ENCODE measurements at places on chromosomes 11 and 22. TPM values are rescaled to one million over a fixed set of nuclear protein-coding genes. Genes with fewer than 3 reads are reported as not detected.
A peak's percentile ranks its signal among the peaks of the same experiment; 100 is the strongest.

DNA sequence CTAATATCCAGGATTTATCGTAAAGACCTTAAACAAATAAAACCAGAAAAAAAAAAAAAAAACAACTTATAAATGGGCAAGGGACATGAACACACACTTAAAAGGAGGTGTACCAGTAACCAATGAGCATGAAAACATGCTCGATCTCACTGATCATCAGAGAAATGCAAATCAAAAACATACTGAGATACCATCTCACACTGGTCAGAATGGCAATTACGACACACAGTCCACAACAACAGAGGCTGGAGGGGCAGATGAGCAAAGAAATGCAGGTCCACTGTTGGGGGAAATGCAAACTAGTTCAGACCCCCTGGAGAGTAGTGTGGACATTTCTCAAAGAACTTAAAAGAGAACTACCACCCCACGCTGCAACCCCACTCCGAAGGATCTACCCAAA, 13.2 kb downstream of the RGL4 start:
- no peak for DNase-seq

GRCh38 chr11:898540-899190, 11.9 kb downstream of the CHID1 start:
- DNase-seq = no peak

DNA sequence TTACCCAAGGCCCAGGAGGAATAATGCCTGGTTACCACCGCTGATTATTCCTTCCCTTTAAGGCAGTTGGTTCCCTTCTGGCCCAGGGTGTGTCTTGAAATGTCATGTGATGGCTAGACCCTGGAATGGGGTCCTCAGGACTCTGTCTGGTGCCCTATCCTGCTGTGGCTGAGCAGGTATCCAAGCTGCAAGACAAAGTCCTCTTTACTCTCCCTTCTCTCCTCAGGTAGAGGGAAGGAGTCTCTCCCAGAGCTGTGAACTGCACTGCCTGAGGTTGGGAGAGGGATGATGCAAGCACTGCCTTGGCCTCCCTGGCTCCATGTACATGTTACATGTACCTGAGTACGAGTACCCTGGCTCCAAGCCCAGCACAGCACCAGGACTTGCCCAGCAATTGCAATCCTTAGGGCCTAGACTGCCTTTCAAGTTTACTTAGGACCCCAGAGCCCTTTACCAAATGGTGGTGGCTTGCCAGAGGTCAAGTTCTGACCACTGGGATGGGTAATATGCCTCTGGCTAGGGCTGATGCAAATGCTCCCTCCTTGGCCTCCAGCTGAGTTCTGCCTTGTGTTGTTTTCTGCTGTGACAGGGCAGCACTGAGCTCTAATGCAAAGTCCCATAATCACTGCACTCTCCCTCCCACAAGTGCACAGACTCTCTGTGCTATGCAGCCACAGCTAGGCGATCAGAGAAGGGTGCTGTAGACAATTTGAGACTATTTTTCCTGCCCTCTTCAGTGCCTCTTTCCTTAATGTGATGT, 20.7 kb upstream of the AQP11 start:
- DNase-seq = no peak

- peak; percentile 46 for DNase-seq
Observed at GRCh38 chr11:96168623-96169022, 174.4 kb downstream of the MAML2 start.

DNA sequence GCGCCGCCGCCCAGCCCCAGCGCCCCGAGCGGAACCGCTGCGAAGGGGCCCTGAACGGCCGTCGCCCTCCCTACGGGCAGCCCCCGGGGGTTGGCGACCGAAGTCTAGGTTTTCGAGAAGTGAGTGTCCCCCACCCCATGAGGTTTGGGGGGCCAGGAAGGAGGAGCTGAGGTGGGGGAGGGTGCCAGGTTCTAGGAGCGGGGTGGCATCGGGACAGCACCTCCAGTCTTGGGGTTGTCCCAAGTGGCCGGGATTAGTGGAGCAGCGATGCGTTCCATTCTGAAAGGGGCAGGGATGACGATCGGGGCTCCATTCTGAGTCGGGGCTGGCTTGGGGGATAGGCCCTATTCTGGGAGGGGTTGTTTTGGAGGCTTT, 408 bp downstream of the PPP2R5B start:
- DNase-seq = peak; percentile 17

GRCh38 chr11:77287136-77287535, 14.3 kb downstream of the GDPD4 start:
- no peak for DNase-seq

GRCh38 chr11:10048350-10048749, 245.7 kb downstream of the SBF2 start:
- DNase-seq = no peak

GRCh38 chr22:19181786-19182471, 3.4 kb upstream of the SLC25A1 start:
- DNase-seq = peak; percentile 51

DNA sequence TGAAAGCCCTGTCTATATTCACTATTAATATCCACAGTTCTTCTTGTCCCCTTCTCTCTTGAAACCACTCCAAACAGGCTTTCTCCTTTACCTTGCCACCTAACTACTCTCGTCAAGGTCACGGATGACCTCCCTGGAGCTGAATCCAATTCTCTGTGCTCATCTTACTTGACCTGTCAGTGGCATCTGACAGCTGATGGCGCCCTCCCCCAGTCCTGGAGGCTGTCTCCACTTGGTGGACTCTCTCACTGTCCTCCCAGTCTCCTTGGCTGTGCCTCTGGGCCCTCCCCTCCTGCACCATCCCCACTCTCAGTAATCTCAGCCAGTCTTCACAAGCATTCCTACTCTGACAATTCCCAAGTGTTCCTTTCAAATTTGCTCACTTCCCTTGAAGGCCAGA, 8.7 kb downstream of the TNKS1BP1 start:
- DNase-seq = no peak

DNA sequence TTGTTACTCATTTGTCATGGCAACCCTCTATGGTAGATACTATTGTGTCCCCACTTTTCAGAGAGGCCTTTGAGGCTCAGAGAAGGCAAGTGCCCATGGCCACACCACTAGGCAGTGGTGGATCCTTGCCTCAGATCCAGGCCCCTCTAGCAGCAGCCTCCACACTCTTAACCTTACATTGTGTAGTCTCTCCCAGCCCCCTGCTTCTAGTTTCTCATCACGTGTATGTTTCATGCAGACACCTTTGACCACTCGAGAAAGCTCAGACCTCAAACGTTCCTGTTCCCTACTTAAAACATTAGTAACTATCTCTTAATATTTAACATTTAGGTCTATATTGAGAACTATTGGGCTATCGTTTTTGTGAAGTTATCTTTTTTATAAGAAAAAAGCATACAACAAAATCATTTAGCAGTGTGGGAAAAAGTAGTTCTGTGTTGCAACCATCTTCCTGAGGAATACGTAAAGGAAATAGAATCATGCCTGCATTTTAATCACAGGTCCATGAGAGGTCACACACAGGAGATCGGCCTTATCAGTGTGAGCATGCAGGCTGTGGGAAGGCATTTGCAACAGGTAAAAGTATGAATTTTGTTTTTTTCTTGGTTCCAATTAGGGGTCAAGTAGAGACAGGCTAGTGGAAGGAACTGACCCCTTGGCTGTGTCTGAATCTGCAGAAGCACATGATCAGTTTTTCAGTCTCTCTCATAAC, 35.1 kb downstream of the ZNF143 start:
- DNase-seq = no peak

DNA sequence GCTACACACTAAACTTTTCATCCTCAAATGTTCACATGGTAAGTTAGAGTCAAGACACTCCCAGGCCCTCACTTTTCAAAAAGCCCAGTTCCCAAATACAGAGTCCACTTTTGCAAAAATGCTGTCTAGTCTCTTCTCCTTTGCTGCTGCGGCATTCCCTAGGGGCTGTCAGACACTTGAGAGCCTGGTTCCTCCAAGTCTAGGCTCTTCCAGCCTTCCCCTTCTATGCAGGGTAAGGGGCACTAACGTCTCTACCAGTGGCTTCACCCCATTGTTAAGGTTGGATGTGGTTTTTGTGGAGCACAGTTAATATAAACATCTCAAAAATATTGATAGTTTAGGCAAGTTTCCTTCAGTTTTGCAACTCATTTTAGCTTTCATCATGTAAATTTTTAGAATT, 181.5 kb downstream of the KIF18A start:
- DNase-seq = no peak

GRCh38 chr11:60970369-60970774, 1.1 kb upstream of the CD6 start:
- DNase-seq = peak; percentile 90

- DNase-seq = no peak
Observed at GRCh38 chr11:122486793-122487495, 168.6 kb upstream of the UBASH3B start.

GRCh38 chr11:8593935-8594909, at the start of gene STK33:
STK33 (minus strand) TSS chr11:8594228; CDS start chr11:8474905, 119,323 bp downstream.
- DNase-seq = peak; percentile 77

JRKL gene
- 13.3 TPM for total RNA-seq

LAYN gene
- 92.2 TPM for total RNA-seq

GPHA2 gene
- total RNA-seq = not detected

TESMIN gene
- 3.4 TPM for total RNA-seq

KREMEN1 gene
- 0.11 TPM for total RNA-seq

All from activated CD8-positive, alpha-beta T cell treated with anti-CD3 and anti-CD28 coated beads for 36 hours (primary cell).